ENCODE measurements at places on chromosomes 6 and 20. TPM values are rescaled to one million over a fixed set of nuclear protein-coding genes. Genes with fewer than 3 reads are reported as not detected.

DNA sequence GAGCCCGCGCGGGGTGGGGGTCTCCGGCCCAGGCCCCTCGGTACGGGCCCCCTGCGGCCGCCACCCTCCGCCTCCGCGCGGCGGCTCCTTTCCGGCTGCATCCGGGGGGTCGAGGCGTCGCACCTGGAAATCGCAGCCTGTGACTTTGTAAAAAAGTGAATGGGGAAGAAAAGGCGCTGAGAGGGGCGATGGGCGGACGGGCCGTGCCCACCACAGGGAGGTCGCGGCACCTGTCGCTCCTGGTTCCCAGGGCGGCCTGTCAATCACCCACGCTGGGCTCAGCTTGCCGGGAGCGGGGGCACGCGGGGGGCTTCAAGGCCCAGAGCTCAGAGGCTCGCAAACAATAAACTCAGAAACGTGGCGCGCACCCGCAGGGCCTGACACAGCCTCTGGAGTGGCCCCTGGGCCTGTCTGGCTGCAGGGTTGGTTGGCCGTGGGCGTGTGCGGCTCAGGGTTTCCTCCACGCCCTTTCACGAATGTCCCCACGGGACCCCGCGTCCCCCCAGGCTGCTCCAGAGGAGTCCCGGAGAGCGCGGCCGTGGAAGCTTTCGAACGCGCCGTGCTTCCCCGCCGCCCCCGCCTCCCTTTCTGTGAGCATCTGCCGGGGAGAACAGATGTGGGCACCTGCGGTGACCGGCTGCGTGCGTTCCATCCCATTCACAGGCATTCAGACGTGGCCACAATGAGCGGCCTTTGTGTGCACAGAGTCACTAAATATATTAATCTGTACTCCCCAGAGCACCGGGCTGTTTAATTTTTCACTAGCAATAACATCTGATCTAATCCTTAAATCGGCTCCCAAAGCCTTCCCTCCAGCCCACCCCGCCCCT is 6.1 kb upstream of the DLL1 start:
- DNase-seq, result no peak
- peaks cover 32% of the 10 kb centered on the region for H3K4me1 ChIP-seq
- peaks cover 80% of the 10 kb centered on the region for H3K27me3 ChIP-seq
- no peak overlapping the region for H3K27ac ChIP-seq
- no peaks in the 10 kb centered on the region for H3K36me3 ChIP-seq
- H3K4me3 ChIP-seq, result no peak overlapping the region

- no peak overlapping the region for H3K27ac ChIP-seq
- H3K36me3 ChIP-seq, result peaks cover 12% of the 10 kb centered on the region
- no peak for DNase-seq
- H3K27me3 ChIP-seq, result no peaks in the 10 kb centered on the region
- H3K4me1 ChIP-seq, result no peaks in the 10 kb centered on the region
- no peak overlapping the region for H3K4me3 ChIP-seq
Measured at GRCh38 chr6:142756215-142756630, 188.8 kb downstream of the HIVEP2 start.

GRCh38 chr6:109807881-109808280 is 116.8 kb downstream of the FIG4 start:
- no peaks in the 10 kb centered on the region for H3K4me1 ChIP-seq
- DNase-seq, result no peak
- H3K36me3 ChIP-seq, result no peaks in the 10 kb centered on the region
- H3K4me3 ChIP-seq, result no peak overlapping the region
- H3K27me3 ChIP-seq, result no peaks in the 10 kb centered on the region

- no peak for DNase-seq
- H3K4me3 ChIP-seq, result no peak overlapping the region
- no peaks in the 10 kb centered on the region for H3K27me3 ChIP-seq
- no peaks in the 10 kb centered on the region for H3K36me3 ChIP-seq
- no peak overlapping the region for H3K27ac ChIP-seq
- no peaks in the 10 kb centered on the region for H3K4me1 ChIP-seq
Measured at GRCh38 chr6:72972579-72972978, 252.7 kb downstream of the KHDC1L start.

- no peaks in the 10 kb centered on the region for H3K36me3 ChIP-seq
- H3K4me3 ChIP-seq, result no peak overlapping the region
- no peak overlapping the region for H3K27ac ChIP-seq
- DNase-seq, result no peak
- H3K4me1 ChIP-seq, result no peaks in the 10 kb centered on the region
Measured at GRCh38 chr6:130176378-130176777, 46.4 kb downstream of the SAMD3 start.

DNA sequence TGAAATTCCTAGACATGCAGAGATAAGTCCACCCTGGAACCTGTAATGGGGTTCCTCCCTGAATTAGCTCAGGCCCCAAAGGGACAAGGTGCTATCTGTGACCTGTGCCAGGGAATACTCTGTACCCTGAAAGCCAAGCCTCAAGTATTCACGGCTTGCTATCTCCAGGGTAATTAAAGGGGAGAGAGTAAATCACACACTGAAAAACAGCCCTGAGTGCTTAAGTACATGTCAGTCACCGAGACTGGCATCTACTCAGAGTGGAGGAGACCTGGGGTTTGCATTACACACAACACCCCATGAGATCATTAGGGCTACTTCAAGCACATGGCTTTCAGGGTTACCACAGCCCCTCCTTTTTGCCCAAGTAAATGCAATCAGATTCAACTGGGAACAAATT is 188.1 kb downstream of the CD83 start:
- no peaks in the 10 kb centered on the region for H3K36me3 ChIP-seq
- H3K27ac ChIP-seq, result no peak overlapping the region
- H3K4me3 ChIP-seq, result no peak overlapping the region
- no peaks in the 10 kb centered on the region for H3K4me1 ChIP-seq
- H3K27me3 ChIP-seq, result no peaks in the 10 kb centered on the region

DNA sequence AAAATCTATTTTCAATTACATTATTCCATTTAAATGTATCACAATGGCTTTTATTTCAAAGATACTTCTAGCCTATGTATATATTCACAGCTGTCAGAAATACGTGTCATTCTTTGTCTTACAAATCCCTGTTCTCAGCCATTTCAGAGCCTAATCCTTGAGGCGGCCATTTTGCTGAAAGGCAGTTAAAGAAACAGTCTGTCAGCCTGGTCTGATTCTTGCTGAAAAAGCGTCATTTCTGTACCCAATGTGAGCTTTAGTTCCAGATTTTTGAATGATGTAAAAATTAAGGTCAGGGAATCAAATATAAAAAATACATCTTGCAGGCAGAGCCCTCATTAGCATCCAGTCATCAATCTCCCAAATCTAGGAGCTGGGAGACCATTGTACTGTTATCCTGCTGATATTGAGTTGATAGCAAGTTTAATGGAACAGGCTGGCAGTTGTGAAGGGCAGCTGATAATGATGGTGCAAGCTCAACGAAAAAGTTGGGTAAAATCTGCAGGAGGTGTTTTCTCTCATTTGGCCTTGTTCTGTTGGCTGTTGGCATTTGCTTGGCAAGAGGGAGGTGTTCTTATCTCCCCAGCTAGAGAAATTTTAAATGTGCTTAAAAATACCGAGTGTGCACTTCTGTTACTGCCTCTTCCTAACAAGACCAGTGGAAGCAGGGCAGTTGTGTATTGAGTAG is 314.8 kb downstream of the SOX4 start:
- no peaks in the 10 kb centered on the region for H3K27me3 ChIP-seq
- H3K27ac ChIP-seq, result no peak overlapping the region
- H3K4me1 ChIP-seq, result peaks cover 8% of the 10 kb centered on the region
- no peak overlapping the region for H3K4me3 ChIP-seq

- no peak overlapping the region for H3K27ac ChIP-seq
- H3K36me3 ChIP-seq, result no peaks in the 10 kb centered on the region
- no peak overlapping the region for H3K4me3 ChIP-seq
- H3K4me1 ChIP-seq, result peaks cover 11% of the 10 kb centered on the region
Measured at GRCh38 chr6:110493253-110493800, 16.9 kb upstream of the SLC22A16 start.

TMEM63B gene
- total RNA-seq, result 24.3 TPM

TAB2 gene
- 59.6 TPM for total RNA-seq

TNFAIP3 gene
- 36.3 TPM for total RNA-seq

DLK2 gene
- total RNA-seq, result 3.5 TPM

Data from tibial nerve (tissue), 4 donors.